ENCODE measurements at places on chromosomes 2 and 18.
A peak's percentile ranks its signal among the peaks of the same experiment; 100 is the strongest.

GRCh38 chr2:84906108-84906899 is 848 bp downstream of the TMSB10 start:
- peak; percentile 73 for DNase-seq

- peak; percentile 64 for DNase-seq
These were observed 364.4 kb downstream of the RND3 start for GRCh38 chr2:150122871-150123613.

GRCh38 chr2:174499371-174499770 is 12.5 kb upstream of the GPR155 start:
- DNase-seq, result no peak

DNA sequence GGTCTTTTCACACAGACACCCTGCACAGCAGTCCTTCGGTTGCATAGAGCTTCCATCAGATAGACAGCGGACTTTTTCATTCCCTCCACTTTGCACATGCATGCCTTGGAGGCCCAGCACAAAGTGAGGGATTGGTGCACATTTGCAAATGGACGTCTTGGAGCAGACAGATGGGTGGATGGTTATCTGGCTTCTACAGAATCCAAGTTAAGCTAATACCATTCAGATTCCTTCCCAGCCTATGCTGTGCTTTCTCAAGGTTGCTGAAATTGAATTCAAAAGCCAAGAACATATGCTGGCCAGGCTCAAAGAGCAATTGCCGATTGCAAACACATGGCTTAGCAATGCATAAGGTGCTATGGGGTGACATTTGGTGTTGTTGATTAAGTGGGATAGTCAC is 186.4 kb downstream of the VAPA start:
- no peak for DNase-seq

DNA sequence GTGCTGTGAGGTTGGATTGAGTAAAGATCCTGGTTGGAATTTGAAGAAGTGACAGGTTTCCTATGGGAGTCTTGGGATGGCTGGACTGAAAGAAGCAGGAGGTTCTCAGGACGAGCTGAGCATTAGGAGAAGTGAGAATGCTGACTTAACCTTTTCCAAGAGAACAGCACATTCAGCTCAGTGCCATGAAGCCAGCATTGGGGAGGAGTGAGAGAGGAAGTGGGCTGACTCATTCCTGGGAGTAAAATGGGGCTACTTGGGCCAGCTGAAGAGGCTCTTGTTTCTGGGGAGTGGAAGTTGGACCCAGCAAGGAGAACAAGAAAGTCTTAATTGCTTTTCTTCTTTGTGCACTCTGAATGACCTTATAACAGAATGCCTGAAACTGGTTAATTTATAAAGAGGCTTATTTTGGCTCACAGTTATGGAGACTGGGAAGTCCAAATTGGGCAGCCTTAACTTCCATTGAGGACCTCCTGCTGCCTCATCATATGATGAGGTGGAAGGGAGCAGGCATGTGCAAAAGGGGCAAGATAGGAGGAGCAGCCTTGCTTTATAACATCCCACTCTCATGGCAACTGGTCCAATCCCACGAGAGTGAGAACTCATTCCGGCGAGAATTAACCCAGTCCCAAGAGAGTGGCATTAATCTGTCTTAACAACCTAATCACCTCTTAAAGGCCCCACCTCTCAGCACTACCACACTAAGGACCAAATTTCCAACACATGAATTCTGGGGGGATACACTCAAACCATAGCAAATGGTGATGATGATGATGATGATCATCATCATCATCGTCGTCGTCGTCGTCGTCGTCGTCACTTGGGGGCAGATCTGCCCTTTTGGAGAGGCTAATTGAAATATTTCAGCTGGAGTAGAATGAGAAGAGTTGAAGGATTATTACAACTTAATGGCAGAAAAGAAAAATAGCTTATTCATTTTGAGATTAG is 26.1 kb downstream of the DGUOK start:
- no peak for DNase-seq

- no peak for DNase-seq
These were observed 107.8 kb upstream of the ZNF521 start for GRCh38 chr18:25459814-25460213.

- no peak for DNase-seq
These were observed 187.4 kb downstream of the MGAT5 start for GRCh38 chr2:134441153-134441863.

GRCh38 chr2:32768387-32769174 is 140.7 kb downstream of the TTC27 start:
- DNase-seq, result no peak

DNA sequence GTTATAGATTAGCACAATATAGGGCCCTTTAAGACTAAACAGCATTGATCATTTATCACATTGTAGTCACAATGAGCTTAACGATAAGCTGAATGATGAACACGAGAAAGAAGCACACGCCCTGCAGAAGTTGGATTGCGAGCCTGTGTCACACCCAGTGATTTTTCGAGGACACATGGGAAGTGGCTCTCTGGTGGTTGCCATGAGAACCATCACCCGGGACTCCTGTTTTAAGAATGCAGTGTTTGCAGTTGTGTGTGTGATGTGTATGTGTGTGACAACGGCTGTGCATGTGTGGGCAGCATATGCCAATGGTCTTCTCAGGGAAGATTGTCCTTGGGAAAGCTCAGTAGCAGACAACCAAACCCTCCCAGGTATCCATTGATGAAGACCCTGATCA is 69.2 kb downstream of the PDCL3 start:
- no peak for DNase-seq

DNA sequence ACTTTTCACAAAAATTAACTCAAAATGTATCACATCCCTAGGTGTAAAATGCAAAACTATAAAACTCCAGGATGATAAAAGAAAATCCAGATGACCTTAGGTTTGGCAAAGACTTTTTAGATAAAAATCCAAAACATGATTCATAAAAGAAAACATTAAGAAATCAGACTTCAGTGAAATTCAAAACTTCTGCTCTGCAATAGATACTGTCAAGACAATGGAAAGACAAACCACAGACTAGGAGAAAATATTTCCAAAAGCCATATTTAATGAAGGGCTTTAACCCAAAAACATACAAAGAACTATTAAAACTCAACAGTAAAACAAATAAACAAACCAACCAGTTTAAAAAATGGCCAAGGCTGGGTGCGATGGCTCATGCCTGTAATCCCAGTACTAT is 173.6 kb upstream of the SPOPL start:
- no peak for DNase-seq

DNA sequence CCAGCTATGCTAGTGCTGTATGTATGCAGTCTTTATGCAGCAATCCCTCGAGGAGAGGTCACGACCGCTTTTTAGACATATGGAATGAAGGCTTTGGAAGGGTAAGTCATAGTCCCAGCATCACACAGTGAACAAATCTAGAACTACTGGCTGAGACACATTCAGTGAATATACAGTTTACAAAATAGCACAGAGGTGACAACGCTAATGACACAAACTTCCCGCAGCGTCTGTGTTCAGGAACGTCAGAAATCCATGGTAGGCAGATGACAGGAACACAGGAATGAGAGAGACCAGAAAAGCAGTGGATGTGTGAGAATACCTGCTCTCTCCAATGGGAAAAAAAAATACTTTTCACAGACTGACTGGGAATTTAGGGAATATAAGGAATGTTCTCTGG is 29.6 kb downstream of the CABYR start:
- no peak for DNase-seq

GRCh38 chr2:230784795-230785194 is 72.2 kb downstream of the CAB39 start:
- DNase-seq, result no peak

GRCh38 chr2:148642891-148643416 is 1.6 kb upstream of the EPC2 start:
- no peak for DNase-seq

GRCh38 chr2:172438741-172439508 is 11.5 kb downstream of the ITGA6 start:
- no peak for DNase-seq

GRCh38 chr2:79294994-79295393 is 135.4 kb upstream of the REG3A start:
- no peak for DNase-seq

- no peak for DNase-seq
These were observed 2.9 kb downstream of the HOXD11 start for GRCh38 chr2:176109946-176110345.

DNA sequence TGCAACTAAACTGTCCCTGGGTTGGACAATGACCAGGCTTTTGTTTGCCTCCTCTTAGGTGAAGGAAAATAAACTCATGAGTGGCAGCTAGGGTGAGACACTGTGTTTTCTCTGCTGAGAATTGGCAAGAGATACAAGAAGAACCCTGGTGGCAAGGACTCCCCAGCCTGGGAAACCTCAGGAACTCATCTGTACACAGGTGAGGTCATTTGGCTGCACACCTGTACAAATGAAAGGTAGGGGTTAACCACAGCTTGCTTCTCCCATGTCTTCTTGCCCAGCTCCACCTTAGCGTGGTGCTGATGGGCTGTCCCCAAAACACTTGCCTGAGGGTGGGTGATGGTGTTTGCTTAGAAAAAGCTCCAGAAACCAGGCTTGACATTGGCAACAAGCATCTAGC is 97.2 kb upstream of the FAM136A start:
- no peak for DNase-seq

- DNase-seq, result no peak
These were observed 129.5 kb downstream of the SMAD7 start for GRCh38 chr18:48821251-48821590.

DNA sequence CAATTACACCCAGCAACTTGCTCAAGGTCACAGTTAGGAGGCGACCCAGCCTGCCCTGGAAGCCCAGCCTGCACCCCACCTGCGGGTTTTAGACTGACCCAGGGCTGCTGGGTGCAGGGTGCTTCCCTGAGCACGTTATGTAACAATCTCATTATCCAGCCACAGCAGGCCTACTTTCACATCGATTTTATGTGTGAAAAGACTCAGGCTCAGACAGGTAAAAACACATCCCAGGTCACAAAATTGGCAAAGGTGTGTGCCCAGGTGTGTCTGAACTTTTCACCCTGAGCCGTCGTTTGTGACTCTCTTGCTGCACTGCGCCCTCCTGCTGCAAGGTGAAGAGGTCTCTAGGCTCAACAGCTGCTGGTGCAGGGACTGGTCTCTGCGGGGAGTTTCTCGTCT is 668.2 kb upstream of the HS6ST1 start:
- no peak for DNase-seq

DNA sequence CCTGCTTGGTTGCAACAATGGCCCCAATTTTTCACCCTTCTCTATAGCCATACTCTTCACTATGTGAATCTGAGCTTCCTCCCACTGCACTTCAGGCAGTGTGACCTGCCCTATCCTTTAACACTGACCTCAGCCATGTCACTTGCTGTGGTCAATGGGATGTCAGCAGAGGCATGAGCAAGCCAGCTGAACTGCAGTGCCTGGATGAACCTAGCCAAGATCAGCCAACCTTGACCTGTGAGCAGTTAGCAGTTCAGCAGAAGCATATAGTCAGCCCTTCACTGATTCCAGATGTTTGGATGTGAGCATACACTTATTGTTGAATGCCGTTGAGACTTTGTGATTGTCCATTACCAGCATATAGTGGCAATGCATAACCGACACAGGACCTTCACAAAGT is 63.4 kb upstream of the BOD1L2 start:
- no peak for DNase-seq

- DNase-seq, result no peak
These were observed 45.1 kb upstream of the FHL2 start for GRCh38 chr2:105443617-105444598.

DNA sequence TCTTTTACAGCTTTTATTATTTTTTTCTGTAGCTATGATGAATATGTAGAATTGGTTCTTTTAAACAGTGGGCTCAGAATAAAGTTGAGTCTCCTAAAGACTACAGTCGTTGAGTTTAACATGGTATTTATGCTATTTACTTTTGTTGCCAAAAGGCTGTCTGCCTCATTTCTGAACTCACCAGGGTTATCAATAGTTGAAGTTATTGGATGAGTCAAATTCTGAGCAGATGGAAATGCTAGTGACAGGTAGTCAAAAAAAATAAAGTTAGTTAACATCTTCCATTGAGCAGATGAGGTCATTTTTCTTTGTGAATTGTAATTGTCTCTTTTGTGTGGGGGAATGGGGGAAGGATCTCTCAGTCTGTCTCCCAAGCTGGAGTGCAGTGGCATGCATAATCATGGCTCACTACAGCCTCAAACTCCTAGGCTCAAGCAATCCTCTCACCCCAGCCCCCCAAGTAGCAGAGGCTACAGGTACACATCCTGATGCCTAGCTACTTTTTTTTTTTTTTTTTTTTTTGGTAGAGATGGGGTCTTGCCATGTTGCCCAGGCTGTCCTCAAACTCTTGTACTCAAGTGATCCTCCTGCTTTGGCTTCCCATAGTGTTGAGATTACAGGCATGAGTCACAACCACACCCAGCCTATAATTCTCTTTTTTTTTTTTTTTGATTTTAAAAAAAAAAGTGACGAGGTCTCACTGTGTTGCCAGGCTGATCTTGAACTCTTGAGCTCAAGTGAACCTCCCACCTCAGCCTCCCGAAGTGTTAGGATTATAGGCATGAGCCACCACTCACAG is 8.9 kb downstream of the PAPOLG start:
- no peak for DNase-seq

DNA sequence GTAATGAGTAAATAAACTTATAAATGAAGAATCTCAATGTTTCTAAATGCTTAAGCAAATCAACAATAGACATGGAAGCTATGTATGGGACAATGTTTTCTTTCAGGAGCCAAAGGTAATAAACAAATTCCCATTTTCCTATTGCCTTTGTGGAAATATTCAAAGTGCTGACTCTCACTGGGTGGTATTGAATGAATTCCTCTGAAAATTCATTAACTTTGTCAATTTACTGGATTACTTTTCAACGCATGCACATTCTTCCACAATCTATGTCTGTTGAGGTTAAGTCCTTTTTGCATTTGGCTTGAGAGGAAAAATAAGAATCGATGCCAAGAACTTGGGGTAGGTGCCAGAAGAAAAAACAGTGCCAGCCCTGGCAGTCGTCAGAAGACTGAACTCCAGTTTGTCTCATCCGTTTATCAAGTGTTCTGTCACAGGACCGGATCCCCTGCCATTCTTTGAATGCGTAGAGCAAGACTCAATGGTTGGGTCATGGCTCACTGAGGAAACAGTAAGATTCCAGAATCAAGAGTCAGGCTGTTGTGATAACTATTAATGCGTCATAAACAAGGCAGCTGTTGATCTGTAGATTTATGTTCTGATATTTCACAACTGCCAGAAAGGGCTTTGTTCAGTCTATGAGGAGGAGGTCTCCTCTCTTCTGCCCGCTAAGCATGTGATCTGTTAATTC is 133.3 kb downstream of the GFPT1 start:
- DNase-seq, result no peak

- no peak for DNase-seq
These were observed 51.5 kb downstream of the DNAJC10 start for GRCh38 chr2:182767578-182767977.

- no peak for DNase-seq
These were observed 306.5 kb upstream of the CYP26B1 start for GRCh38 chr2:72454189-72454588.

All from retina (tissue), 1 donor.